ENCODE measurements at places on chromosomes 6 and 20.

DNA sequence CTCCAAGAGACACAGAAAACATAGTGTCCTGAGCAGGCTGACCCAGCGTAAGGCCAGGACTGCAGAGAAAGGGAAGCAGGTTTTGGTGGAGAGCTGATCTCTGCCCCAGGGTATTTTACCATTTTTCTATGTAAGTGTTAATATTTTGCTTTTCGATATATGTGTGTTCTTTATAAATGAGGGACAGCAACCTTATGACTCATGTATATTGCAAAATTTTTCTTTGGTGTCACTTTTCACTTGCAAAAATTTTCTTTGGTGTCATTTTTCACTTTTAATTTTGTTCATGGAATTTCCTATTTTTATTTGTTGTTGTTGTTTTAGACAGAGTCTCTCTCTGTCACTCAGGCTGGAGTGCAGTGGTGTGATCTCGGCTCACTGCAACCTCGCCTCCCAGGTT lies 34.6 kb upstream of the PXDC1 start:
- no peaks in the 10 kb centered on the region for H3K27me3 ChIP-seq
- H3K27ac ChIP-seq: no peak overlapping the region
- DNase-seq: no peak

GRCh38 chr20:61896058-61896961 lies 169.4 kb downstream of the TAF4 start:
- no peaks in the 10 kb centered on the region for H3K27me3 ChIP-seq
- DNase-seq: peak; percentile 23
- no peaks in the 10 kb centered on the region for H3K36me3 ChIP-seq
- H3K27ac ChIP-seq: no peak overlapping the region

DNA sequence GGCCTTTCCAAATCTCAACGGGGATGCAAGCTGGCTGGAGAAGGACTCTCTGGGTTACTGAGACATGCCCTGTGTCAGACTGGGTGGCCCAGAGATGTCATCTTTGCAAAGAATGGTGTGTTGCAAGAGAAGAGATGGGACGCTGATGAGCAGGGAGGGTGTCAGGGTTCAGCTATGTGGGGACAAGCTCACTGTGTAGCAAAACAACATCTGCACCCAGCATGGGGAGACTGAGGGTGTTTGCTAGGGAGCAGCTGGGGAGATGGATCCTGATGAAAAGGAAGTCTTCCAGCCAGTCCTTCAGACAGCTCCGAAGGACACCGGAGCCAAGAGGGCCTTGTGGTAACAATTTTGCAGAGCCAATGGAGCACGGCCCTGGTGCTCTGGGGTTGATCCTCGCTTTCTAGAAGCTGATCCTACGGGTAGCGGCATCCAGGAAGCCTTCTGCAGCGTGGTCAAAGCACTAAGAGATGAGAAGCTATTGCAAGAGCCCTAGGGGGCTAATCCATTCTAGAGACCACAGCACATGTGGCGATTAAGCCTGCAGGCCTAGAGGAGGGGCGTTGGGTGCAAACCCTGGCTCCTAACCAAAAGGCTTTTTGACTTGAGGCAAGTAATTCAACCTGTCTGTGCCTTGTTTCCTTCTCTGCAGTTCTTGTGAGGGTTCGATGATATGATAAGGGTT lies 39.9 kb downstream of the EDN3 start:
- no peaks in the 10 kb centered on the region for H3K27me3 ChIP-seq
- no peak overlapping the region for H3K27ac ChIP-seq
- H3K4me1 ChIP-seq: peaks cover 15% of the 10 kb centered on the region
- H3K36me3 ChIP-seq: no peaks in the 10 kb centered on the region

- H3K36me3 ChIP-seq: no peaks in the 10 kb centered on the region
- no peak overlapping the region for H3K27ac ChIP-seq
- peak; percentile 37 for DNase-seq
- H3K4me3 ChIP-seq: no peak overlapping the region
- H3K4me1 ChIP-seq: no peaks in the 10 kb centered on the region
- H3K27me3 ChIP-seq: peaks cover 5% of the 10 kb centered on the region
These were observed 7.9 kb upstream of the MCHR2 start for GRCh38 chr6:100001915-100002388.

Data from B cell (primary cell).